Activated T-helper 2 cell treated with anti-CD3 and anti-CD28 coated beads, Interferon-gamma antibody, Interleukin-2, Interleukin-4, amounts not matched to agents 10 μg/mL and 5 μg/mL and 100 μg/mL, durations not matched to agents 14 hours and 24 hours and 36 hours (primary cell): ENCODE measurements at places on chromosomes 12 and 14. TPM values are rescaled to one million over a fixed set of nuclear protein-coding genes. Genes with fewer than 3 reads are reported as not detected.

The MYRFL gene
- total RNA-seq = not detected in 2 replicates

GRCh38 chr12:11868027-11868426 is 202.7 kb upstream of the BCL2L14 start:
- no peaks in the 10 kb centered on the region for H3K27me3 ChIP-seq
- peaks cover 87% of the 10 kb centered on the region for H3K36me3 ChIP-seq
- DNase-seq = no peak
- H3K4me1 ChIP-seq = peaks cover 11% of the 10 kb centered on the region

DNA sequence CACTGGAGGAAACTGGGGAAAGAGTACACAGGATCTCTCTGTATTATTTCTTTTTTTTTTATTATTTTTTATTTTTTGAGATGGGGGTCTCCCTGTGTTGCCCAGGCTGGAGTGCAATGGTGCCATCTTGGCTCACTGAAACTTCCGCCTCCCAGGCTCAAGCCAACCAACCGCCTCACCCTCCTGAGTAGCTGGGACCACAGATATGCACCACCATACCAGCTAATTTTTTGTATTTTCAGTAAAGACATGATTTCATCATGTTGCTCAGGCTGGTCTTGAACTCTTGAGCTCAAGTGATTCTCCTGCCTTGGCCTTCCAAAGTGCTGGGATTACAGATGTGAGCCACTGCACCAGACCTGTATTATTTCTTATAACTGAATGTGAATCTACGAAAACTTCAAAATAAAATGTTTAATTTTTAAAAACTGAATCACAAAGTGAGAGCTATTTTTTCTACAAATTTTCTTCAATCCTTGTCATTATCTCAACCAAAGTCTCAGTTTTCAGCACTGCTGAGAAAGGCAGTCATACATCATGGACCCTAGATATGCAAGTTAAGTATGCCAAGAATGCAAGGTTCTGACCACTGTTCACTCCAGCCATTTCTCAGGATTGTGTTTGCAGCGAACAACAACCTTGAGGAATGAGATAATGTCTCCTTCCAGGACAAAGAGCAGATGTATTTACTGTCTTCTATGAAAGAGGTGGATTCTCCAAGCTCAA is 2.4 kb downstream of the EAPP start:
- no peak for DNase-seq
- peaks cover 32% of the 10 kb centered on the region for H3K4me1 ChIP-seq
- H3K27ac ChIP-seq = peak overlapping the region; percentile 19
- no peak overlapping the region for H3K4me3 ChIP-seq

The MED13L gene
- total RNA-seq = 49.0 and 52.5 TPM in 2 replicates

- no peak for DNase-seq
- peaks cover 8% of the 10 kb centered on the region for H3K27me3 ChIP-seq
- H3K27ac ChIP-seq = no peak overlapping the region
These were observed 66.2 kb upstream of the TMX1 start for GRCh38 chr14:51173863-51174262.

DNA sequence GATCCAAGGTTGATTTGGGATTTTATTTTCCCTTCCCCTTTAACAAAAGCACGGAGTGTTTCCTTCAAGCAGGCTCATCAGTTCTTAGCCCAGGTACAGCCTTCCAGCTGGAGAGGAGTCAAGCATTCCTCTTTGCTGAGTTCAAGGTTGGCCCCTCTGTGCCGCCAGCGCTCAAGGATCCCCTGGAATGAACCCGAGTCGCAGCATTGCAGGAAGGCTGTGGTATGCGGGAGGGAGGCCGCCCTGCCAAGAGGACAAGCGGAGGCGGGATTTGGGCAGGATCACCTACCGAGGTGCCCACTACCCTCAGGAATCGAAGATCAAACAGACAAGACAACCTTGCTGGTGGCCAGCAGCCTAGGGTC is 53.9 kb upstream of the NCOR2 start:
- H3K27ac ChIP-seq = no peak overlapping the region
- no peak for DNase-seq
- H3K4me1 ChIP-seq = no peaks in the 10 kb centered on the region

DNA sequence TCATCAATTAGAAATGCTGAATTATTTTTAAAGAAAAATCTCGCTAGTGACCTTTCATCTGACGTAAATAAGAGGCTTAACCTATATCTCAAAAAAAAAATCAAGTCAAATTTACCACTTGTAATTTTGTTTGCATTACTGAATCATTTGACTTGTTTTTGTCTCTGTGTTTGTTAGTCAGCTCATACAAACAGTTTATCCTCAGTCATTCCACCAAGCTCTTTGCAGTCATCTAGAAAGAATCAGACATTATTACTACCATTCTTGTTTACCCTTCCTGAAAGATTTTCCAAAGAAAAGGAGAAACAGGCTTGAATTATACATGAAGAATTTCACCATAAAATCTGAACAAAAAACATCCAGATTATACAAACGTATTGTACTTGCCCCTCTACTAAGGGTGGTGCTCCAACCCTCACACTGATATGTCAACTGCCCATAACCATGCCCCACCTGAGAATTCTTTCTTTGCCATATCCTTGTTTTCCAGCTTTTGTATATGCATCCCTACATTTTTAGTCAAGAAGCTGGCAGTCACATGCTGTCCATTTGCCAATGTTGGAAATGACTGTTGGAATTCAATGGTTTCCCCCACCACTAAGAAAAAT is 257.2 kb downstream of the PAWR start:
- H3K4me1 ChIP-seq = no peaks in the 10 kb centered on the region
- no peaks in the 10 kb centered on the region for H3K36me3 ChIP-seq
- H3K27ac ChIP-seq = no peak overlapping the region
- DNase-seq = no peak
- H3K4me3 ChIP-seq = no peak overlapping the region
- no peaks in the 10 kb centered on the region for H3K27me3 ChIP-seq

DNA sequence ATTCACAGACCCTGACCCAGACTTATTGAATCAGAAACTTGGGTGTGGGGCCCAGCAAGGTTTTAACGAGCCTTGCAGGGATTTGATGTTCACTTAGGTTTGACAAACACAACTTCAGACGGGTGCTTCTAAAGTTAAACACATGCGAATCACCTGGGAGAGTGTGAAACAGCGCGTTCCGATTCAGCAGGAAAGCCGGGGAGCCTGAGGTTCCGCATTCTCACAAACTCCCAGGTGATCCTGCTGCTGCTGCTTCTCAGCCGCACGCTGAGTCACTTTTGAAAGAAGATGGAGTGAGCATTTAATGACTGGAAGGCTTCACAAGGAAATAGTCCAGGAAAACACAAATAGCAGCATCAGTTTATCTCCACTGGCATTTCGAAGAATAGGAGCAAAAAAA is 44.2 kb upstream of the DDX11 start:
- H3K4me1 ChIP-seq = peaks cover 12% of the 10 kb centered on the region
- peaks cover 9% of the 10 kb centered on the region for H3K27me3 ChIP-seq
- H3K4me3 ChIP-seq = no peak overlapping the region
- no peak overlapping the region for H3K27ac ChIP-seq
- no peaks in the 10 kb centered on the region for H3K36me3 ChIP-seq
- no peak for DNase-seq

DNA sequence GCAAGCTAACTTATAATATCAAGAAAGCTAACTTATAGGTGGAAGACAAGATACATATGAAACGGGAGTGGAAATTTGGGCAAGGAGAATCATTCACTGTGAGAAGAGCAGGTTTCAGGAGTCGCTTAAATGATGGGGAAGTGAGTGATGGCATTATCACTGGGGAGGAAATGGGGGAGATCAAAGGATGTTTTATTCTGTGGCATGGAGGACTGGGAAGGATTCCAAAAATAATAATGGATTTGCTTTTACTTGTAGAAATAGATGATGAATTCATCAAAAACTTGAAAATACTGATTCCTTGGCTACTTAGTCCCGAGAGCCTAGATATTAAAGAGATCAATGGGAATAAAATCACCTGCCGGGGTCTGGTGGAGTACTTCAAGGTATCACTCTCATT is 47.8 kb downstream of the SAV1 start:
- H3K27ac ChIP-seq = no peak overlapping the region
- H3K4me1 ChIP-seq = peaks cover 2% of the 10 kb centered on the region
- no peak for DNase-seq
- no peak overlapping the region for H3K4me3 ChIP-seq
- H3K36me3 ChIP-seq = no peaks in the 10 kb centered on the region

DNA sequence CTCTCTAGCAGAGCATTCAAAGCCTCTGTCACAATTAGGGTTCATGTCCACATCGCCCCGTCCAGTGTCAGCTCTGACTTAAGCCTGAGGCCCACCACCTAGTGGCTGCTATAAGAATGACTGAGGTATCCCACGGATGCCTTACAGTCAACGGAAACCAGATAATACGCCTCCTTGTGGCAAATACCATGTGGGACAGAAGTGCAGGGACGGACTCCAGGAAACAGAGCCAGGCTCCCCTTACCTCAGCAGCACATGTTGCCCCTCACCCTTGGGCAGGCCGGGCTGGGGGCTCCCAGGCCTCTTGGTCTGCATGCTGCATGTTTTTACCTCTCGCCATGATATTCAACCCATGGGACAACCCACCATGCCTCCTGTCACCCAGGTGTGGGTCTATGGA is 86.3 kb downstream of the VWF start:
- H3K4me1 ChIP-seq = peaks cover 3% of the 10 kb centered on the region
- DNase-seq = peak; percentile 30
- H3K36me3 ChIP-seq = no peaks in the 10 kb centered on the region
